Fibroblast of the aortic adventitia (primary cell): ENCODE measurements at places on chromosomes 1 and 21.
A peak's percentile ranks its signal among the peaks of the same experiment; 100 is the strongest.

GRCh38 chr1:161933592-161934588 lies 89.8 kb downstream of the OLFML2B start:
- DNase-seq = no peak

GRCh38 chr1:96559181-96559580 lies 162.4 kb upstream of the PTBP2 start:
- peak; percentile 45 for DNase-seq

- peak; percentile 48 for DNase-seq
Measured at GRCh38 chr1:221991221-221991620, 249.3 kb upstream of the DUSP10 start.

GRCh38 chr1:180366371-180367068 lies 135.9 kb downstream of the ACBD6 start:
- DNase-seq = peak; percentile 33

GRCh38 chr1:151340870-151341754 lies 5.9 kb downstream of the RFX5 start:
- peak; percentile 87 for DNase-seq

GRCh38 chr1:216826646-216827045 lies 103.4 kb upstream of the ESRRG start:
- no peak for DNase-seq

- DNase-seq = no peak
Measured at GRCh38 chr1:182556279-182556678, 32.8 kb downstream of the RNASEL start.

- no peak for DNase-seq
Measured at GRCh38 chr1:210125143-210125542, 107.5 kb upstream of the SERTAD4 start.

DNA sequence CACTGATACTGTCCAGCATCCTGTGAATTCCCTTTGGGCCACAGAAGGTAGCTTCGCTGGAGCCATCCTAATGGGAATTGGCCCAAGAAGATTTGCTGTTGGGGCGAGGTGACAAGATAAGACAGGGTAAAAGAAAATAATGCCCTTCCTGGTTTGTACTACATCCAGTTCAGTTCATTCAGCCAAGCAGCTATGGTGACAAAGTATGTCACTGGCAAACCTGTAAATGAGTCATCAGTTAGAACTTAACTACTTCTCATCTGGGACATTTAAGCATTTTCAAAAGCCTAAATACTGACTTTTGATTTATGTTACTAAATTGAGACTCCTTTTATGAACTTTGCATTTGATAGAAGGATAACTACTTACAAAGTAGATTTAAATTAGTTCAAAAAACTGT lies 54.2 kb downstream of the WDR64 start:
- peak; percentile 9 for DNase-seq

DNA sequence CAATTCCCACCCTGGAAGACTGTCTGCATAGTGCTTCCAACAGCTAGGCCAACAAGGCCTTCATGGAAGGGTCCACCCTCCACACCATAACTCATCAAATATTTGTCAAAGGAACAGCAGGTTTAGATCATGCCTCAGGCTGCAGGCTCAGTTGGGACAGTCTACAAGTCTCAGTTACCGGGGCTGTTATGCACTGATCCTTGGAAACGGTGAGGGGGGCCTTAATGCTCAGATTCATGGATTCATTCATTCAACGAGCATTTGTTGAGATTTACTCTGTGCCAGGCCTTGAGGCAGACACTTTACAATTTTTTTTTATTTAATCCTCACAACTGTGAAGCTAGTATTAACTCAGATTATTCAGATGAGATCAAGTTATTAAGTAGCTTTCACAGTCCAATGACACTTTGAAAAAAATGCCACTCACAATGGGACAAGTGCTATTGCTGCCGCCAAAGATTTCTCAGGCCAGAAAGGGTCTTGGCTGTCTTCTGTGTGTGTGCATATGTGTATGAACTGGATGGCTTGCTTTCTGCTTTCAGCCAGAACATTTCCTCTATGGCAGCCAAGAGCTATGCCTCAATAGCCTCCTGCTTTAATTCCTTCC lies 8.9 kb upstream of the C1orf216 start:
- no peak for DNase-seq

- no peak for DNase-seq
Measured at GRCh38 chr21:35399002-35399530, 350.0 kb upstream of the RUNX1 start.

DNA sequence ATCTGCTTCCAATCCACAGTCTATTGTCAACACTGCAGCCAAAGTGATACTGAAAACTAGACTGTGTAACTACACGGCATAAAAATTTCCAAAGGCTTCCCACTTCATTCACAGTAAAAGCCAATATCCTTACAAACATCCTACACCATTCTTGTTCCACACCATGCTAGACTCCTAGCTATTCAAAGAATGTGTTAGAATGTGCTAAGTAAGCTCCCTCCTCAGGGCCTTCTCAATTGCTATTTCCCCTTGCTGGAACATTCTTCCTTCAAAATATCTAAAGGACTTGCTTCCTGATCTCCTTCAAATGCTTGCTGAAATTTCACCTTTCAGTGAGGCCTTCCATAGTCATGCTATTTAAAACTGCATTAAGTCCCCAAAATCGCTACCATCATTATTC lies 228.1 kb downstream of the AKT3 start:
- no peak for DNase-seq

DNA sequence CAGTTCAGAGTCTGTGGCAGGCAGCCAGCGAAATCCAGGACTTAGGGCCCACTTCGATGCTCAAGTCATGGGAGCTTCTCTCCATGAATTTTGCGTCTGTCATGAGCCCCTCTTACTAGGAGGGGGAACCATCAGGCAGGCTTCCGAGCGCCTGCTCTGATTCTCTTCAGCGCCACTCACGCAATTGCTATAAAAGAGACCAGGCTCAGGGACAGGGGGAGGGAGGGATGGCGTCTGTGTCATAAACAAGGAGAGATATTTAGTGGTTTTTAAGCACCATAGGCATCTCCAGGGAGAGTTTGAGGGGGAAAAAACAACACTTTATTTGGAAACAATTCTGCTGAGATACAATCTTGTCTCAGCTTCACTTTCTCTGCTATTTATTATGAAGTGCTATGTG lies 60.6 kb downstream of the NAV1 start:
- no peak for DNase-seq

- DNase-seq = no peak
Measured at GRCh38 chr1:30452925-30453324, 270.5 kb downstream of the MATN1 start.

DNA sequence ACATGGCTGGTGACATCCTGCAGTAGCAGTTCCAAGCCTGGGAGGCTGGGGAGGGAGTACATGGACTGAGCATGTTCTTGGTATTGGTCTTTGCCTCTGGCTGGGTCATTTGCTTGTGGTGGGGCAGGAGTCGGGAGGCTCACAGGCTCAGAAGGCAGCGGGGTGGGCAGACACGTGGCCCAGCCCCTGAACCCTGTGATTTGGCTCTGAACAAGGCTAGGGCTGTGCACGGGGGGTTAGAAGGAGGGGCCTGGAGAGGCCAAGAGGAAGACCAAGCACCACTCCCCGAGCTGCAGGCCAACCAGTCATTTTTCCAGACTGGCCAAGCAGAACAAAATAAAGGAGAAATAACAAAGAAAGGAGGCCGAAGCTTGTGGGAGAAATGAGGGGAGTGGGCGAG lies 9.7 kb upstream of the PRELP start:
- DNase-seq = no peak

- DNase-seq = peak; percentile 72
Measured at GRCh38 chr1:72037745-72038343, 244.5 kb downstream of the NEGR1 start.

- DNase-seq = peak; percentile 64
Measured at GRCh38 chr1:2548068-2548589, 8.0 kb upstream of the TNFRSF14 start.

- DNase-seq = no peak
Measured at GRCh38 chr1:208150833-208151458, 93.2 kb downstream of the PLXNA2 start.

- peak; percentile 22 for DNase-seq
Measured at GRCh38 chr1:45913731-45914501, 110.5 kb downstream of the MAST2 start.

DNA sequence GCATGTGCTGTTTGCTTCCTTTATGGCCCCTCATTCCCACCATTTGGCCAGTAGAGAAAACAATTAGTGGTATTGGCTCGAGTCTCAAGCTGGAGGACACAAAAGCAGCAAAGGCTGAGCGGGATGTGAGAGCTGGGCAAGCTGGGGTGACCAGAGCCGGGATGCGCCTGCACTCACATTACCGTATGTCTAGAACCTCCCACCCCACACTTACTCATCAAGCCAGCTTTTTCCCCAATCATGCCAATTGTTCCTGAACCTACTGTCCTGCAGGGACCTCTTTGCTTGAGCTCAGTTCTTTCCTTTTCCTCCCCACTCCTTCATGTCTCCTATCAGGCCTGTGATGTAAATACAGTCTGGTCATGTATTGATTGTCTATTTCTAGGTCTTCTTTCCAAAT lies 45.9 kb downstream of the KIRREL1 start:
- DNase-seq = peak; percentile 19

GRCh38 chr1:156112276-156113137 lies 2.0 kb upstream of the LMNA start:
- no peak for DNase-seq

- DNase-seq = no peak
Measured at GRCh38 chr1:95095833-95096217, 21.3 kb upstream of the TLCD4 start.

GRCh38 chr1:209405183-209405814 lies 178.2 kb upstream of the CAMK1G start:
- DNase-seq = peak; percentile 51

DNA sequence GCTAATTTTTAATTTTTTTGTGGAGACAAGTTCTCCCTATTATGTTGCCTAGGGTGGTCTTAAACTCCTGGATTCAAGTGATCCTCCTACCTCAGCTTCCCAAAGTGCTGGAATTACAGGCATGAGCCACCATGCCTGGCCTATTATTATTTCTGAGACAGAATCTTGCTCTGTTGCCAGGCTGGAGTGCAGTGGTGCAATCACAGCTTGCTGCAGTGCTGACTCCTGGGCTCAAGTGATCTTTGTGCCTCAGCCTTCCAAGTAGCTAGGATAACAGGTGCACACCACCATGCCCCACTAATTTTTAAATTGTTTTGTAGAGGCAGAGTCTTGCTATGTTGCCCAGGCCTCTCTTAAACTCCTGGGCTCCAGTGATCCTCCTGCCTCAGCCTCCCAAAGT lies 196.3 kb downstream of the CAMTA1 start:
- DNase-seq = no peak

- no peak for DNase-seq
Measured at GRCh38 chr1:240652961-240653409, 41.0 kb upstream of the GREM2 start.

DNA sequence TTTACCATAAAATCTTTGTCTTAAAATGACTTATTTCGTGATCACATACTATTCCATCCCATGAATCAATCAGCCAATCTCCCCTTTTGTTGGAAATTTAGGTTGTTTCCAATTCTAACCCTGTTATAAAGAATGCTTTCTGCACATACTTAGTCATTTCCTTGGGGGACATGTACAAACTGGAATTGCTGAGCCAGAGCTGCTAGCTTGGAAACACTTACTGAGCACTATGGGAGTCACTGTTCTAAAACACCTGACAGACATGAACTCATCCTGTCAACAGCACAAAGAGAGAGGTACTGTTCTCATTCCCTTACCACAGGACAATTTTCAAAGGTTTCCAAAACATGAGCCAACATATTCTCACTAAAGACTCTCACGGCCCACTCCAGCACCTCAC lies 32.1 kb downstream of the AK2 start:
- peak; percentile 37 for DNase-seq

- no peak for DNase-seq
Measured at GRCh38 chr21:36759348-36760083, 60.6 kb downstream of the SIM2 start.

- DNase-seq = no peak
Measured at GRCh38 chr1:86641318-86641717, 63.1 kb upstream of the SH3GLB1 start.

GRCh38 chr1:24505816-24506215 lies 3.2 kb downstream of the RCAN3 start:
- no peak for DNase-seq

GRCh38 chr1:26692793-26693490 lies 2.9 kb upstream of the ARID1A start:
- peak; percentile 99 for DNase-seq

GRCh38 chr1:91026777-91027176 lies 4.9 kb upstream of the ZNF644 start:
- peak; percentile 40 for DNase-seq

GRCh38 chr1:151003180-151003579 lies 3.5 kb downstream of the MINDY1 start:
- DNase-seq = no peak

DNA sequence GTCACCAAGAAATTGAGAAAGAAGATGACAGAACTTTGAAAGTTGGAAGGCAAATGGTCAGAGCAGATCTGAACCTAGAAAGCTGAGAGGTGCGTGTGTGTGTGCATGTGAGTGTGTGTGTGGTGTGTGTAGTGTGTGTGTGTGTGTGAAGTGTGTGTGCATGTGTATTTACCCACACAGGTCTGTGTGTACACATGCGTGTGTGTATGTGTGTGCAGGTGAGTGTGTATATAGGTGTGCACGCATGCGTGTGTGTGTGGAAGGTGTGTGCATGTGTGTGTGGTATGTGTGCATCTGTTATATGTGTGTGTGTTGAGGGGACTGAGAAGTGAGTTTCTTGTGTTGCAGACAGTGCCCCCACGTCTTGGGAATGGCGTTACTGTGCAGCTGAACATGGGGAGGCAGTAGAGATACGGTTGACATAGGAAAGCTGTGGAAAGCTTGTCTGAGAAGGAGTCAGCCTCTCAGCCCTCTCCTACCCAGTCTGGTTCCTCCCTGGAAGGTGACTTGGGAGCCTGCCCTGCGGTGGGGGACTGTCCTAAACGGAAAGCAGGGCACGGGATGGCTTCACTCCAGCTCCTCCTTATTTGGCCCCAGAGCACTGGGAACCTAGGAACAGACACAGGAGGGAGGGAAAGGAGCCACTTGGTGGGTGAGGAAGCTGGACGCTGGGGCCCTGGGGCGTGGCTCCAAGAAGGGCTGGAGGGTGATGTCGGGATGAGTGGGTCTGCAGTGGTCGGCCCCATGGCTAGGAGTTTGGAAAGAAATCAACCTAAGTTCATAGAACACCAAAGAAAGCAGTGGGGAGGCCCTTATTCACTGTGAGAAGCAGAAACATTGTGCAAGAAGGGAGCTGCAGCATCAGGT lies 97.2 kb downstream of the PCBP3 start:
- no peak for DNase-seq

GRCh38 chr1:68322837-68323687 lies 90.7 kb upstream of the WLS start:
- peak; percentile 75 for DNase-seq

- peak; percentile 93 for DNase-seq
Measured at GRCh38 chr1:235883261-235883927, 16.7 kb upstream of the LYST start.

DNA sequence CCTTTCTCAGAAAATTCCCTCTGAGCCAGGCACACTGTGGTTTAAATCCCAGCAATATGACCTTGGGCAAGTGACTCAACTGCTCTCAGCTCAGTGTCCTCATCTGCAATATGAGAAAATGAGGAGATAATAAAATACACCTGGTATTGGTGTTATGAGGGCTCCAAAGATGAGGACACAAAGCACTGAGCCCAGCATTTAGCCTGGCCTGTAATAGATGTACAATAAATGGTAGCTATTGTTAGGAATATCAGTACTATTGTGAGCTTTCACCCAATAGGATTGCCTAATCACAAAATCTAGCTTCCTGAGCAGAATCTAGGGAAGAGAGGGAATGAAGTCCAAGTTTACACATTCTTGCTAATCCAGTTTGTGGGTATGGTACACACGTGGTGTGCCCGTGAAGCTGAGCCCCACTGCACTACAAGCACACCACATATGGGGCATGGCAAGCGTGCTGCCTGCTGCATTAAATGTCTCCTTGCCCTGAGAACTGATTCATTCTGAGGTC lies 24.3 kb upstream of the SLC30A1 start:
- DNase-seq = no peak

- DNase-seq = no peak
Measured at GRCh38 chr1:221040101-221040500, 160.9 kb downstream of the HLX start.
